Activated CD8-positive, alpha-beta memory T cell treated with anti-CD3 and anti-CD28 coated beads, Interleukin-2, amount 50 U/mL, for 4 hours (primary cell): ENCODE measurements at places on chromosomes 12 and 14.
A peak's percentile ranks its signal among the peaks of the same experiment; 100 is the strongest.

GRCh38 chr14:103097994-103098957 lies 3.8 kb downstream of the EXOC3L4 start:
- DNase-seq: no peak

DNA sequence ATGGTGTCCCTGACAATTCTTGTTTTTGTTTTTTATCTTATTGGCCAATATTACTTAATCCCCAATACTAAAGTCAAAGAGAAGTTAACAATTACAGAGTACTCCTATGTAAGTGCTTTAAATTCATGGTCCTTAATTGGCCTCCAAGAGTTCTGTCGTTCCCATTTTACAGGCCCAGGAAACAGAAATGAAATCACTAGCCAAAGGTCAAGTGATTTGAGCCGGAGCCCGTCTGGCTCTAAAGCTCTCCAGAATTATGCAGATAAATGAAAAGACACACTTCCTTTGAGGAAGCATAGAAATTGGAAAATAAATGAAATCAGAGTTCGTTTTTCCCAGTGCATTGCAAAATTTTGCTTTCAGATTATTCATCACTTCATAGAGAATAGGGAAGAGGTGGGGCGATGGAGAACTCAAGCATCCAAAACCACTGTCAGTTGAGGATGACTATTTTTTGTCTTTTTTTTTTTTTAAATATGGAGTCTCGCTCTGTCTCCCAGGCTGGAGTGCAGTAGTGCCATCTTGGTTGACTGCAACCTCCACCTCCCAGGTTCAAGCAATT lies 78.5 kb downstream of the MAP1LC3B2 start:
- no peak for DNase-seq

DNA sequence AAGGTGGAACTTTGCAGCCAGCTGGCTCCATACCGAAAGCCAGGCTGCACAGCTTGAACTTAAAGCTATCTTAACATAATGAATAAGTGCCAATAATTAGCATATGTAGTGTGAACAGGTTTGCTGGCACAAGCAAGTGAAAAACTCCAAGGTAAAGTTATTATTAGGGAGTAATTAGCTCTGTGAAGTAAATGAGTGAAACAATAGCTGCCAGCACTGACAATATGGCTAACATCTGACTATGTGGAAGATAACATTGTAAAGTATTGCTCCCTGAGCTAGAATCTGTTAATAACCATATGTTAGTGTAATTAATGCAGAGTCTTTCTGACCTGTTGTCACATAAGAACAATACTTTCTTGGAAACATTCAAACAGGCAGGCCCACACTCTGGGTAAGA lies 246.4 kb downstream of the SOX5 start:
- no peak for DNase-seq

GRCh38 chr12:71432936-71433335 lies 6.7 kb upstream of the LGR5 start:
- DNase-seq: no peak

DNA sequence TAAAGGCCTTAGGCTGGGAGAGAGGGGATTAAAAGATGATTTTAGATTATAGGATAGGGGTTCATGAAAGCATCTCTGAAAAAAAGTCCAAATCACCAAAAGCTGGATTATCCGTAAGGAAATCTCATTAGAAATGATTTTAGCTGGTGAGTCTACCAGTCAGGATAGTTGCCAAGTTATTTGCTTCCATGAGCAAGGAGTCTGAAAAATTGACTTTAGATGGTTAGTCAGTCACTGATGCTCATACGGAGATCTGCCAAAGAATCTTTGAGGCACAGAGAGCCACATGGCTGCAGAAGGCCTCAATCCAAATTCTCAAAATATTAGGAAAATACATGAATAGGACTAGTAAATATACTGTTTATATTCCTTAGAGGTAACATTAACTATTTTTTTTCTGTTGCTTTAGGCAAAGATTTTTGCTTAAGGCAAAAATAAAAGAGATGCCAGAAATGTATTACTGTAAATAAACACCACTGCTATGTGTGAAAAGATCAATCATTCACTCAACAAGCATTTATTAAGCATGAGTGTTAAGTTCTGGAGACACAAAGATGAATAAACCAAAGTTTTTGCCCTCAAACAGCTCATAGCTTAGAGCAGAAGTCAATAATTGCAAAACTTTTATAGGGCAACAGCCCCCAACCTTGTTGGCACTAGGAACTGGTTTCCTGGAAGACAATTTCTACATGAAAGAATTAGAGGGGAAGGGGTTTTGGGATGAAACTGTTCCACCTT lies 105.2 kb downstream of the BBS10 start:
- DNase-seq: no peak

DNA sequence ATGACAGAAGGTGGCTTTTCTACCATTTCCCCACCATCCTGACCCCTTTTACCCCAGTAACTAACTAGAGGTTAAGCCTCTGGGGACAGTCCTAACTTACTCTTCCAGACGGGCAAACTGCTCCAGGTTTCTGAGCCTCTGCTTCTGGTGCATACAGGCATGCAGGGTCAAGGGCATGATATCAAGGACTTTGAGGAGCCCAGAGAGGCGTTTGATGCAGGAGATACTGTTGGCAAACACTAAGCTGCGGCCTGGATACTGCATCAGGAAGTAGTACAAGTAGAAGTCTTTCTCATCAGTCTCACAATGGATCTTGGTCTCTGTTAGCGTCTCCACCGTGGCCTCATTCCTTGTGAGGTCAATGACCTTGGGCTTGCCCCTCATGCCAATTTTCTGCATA lies 21.0 kb downstream of the DDX24 start:
- no peak for DNase-seq

DNA sequence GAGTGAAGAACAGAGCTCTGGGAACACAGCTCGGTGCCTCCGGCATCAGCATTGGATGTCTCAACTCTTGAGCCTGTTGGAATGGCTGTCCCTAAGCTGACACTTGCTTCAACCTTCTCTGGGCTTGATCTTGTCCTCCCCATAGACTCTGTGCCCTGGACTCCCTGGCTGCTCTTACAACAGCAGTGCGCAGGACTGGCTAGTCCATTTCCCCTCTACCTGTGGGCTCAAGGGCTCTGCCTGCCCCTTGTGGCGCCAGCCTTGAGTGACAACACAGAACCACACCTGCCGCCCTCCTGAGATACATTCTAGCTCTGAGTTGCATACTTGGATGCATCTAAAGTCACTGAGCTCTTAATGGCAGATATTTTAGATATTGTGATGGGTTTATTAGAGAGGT lies 6.2 kb downstream of the CRADD start:
- DNase-seq: no peak

- DNase-seq: no peak
Measured at GRCh38 chr12:870378-870777, 79.1 kb downstream of the RAD52 start.

- DNase-seq: no peak
Measured at GRCh38 chr14:68660495-68660894, 132.4 kb downstream of the ZFP36L1 start.

DNA sequence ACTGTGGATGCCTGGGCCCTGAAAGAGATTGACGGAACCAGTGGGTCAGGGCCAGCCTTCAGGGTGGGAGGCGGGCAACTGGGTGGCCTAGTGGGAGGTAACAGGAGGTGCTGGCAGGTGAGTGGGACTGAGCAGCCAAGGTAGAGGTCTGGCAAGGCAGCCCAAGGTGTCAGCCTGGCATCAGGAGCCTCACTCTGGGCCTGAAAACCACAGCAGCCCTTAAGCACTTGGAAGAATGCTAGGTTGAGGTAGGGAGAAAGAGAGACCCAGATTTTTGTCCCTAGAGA lies 315.8 kb upstream of the PRICKLE1 start:
- DNase-seq: no peak

DNA sequence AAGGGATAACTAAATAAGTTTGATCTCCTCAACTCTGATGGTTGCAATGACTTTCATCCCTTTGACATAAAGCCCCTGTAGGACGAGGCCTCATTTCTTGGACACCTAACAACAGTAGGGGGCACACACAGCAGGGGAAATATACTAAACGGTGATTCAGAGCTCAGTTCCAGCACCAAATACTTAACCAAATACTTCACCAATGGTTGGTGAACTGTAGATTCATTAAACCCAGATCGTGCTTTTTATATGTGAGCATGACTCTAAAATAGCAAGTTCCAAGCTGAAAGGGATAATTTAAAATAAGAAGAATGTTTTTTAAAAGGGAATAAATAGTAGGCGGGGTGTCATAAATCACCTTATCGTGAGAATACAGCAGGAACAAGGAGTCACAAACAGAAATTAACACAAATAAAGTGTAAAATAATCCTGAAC lies 53.2 kb downstream of the ATG2B start:
- no peak for DNase-seq

GRCh38 chr14:21525962-21526671 lies at the start of gene SALL2:
Gene SALL2 (minus strand): TSS chr14:21526346. CDS start chr14:21526127, 219 bp downstream.
- DNase-seq: peak; percentile 70

DNA sequence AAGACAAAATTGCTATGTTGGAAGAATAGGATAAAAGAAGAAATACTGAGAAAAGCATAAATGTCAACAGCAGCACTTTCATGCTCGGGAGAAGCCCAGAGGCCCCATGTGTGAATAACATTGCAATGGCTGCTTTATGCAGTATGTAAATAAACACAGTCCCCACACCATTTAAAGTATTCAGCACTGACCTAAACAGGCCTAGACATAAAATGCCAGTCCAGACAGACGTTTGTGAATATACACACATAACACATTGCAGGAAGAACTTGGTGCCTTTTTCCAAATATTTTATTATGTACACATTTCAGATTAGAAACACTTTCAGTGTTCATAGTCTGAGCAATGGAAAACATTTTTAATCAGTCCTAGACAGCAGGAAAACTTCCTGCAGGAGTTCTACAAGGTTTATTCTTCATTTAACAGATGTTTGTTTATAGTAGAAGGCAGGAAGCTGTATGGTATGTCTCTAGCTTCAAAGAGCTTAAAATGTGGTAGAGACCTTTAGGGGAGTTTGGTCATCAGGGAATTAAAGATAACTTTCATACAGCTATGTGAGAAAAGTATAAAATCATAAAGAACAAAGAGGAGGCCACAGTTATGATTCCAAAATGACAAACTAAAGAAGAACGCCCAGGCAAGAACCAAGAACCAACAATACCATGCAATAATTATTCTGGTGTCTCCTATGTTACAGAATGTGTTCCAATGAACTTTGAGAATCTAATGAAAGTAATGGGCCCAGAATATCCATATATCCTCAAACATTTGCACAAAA lies 30.6 kb upstream of the SLC38A2 start:
- no peak for DNase-seq

DNA sequence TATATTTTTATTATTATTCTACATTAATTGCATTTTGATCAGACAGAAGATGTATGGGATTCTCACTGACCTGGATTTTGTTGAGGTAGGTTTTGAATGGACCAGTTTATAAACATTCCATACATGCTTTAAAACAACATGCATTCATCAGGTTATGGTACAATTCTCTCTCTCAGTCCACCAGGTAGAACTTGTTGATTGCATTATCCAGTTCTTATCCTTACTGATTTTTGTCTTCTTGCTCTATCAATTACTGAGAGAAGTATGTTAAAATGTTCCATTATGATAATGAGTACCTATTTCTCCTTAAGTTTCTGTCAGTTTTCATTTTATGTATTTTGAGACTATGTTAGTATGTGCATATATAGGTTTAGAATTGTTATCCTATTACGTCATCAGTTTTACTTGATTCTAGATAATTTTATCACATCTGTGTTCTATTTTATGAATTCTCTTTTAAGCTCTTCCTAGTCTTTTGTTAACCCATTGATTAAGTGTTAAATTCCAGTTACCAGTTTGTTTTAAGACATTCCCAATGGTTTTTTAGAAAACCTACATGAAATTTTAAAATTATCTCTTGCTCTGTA lies 50.6 kb downstream of the EP400 start:
- no peak for DNase-seq

- DNase-seq: no peak
Measured at GRCh38 chr12:96669786-96670185, 180.4 kb downstream of the CFAP54 start.

DNA sequence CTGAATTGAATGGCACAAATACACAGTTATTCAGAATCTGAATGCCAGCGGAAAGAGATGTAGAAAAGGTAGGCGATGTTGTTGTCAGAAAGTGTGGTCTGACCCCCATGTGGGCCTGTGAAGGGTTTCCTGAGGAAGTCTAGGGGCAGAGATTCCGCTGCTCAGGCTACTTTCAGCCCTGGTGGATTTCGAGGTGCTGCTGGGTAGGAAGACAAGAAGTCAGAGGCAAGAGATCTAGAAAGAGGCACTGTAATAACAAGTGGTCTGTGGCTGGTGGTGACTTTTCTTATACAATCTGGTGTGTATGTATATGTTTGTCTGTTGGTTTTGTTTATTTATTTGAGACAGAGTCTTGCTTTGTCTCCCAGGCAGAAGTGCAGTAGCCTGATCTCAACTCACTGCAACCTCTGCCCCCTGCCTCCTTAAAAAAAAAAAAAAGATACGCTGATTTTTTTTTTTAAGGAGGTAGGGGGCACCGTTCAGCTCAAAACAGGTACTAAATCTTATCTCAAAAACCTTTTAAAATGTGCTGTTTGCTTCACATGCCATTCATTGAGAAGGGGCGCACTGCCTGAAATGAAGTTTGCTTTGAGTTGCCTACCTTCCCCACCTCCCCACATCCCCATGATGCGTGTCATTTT lies 27.1 kb upstream of the MANSC4 start:
- DNase-seq: peak; percentile 18

GRCh38 chr12:124737040-124737419 lies 126.6 kb downstream of the SCARB1 start:
- no peak for DNase-seq

GRCh38 chr12:89490922-89491321 lies 33.7 kb downstream of the GALNT4 start:
- DNase-seq: no peak

- no peak for DNase-seq
Measured at GRCh38 chr12:47736877-47737676, 11.8 kb upstream of the ENDOU start.

GRCh38 chr12:112362310-112362709 lies 19.9 kb downstream of the HECTD4 start:
- no peak for DNase-seq

GRCh38 chr12:96635844-96636243 lies 146.5 kb downstream of the CFAP54 start:
- DNase-seq: no peak

- DNase-seq: no peak
Measured at GRCh38 chr12:70031046-70031445, 206.0 kb downstream of the MYRFL start.

DNA sequence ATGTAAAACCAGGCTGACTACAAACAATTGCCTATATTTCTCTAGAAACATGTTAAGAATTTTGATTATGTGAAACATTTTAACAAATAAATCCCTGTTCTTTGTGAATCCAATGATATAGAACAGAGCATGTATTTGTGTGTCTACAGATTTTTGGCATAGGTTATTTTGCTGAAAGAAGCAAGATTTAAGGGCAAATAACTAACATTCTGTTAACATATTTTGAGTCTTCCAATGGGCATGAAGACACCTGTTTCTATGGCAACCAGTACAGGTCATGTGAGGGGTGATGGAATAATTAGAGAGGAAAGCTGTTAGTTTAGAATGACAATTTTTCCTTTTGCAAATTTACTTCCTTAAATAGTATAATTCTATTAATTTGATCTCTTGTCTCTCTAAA lies 8.8 kb downstream of the ART4 start:
- DNase-seq: no peak

- no peak for DNase-seq
Measured at GRCh38 chr12:29889737-29890136, 106.0 kb upstream of the TMTC1 start.

GRCh38 chr12:57215668-57216013 lies 953 bp upstream of the NXPH4 start:
- DNase-seq: no peak
